ENCODE measurements at places on chromosomes 2 and 18.

GRCh38 chr2:106107509-106108131, 86.5 kb downstream of the UXS1 start:
- peak; percentile 36 for DNase-seq

DNA sequence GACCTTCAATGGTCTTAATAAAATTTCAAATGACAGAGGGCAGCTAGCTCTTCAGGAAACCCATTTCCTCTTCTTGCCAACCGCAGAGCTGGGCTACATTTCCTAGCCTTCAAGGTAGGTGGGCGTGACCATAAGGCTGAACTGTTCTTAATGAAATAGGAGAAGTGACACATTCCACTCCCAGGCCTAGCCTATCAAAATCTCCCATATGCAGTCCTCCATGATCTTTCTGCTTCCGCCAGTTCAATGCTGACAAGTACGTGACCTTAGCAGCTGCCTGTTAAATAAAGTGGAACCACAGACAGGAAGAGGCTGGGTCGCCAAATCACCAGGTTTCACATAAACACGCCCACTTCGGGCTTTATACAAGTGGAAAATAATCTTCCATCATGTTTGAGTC, 13.2 kb downstream of the SERPINE2 start:
- DNase-seq: peak; percentile 50

- no peak for DNase-seq
Observed at GRCh38 chr2:204472375-204472774, 72.9 kb upstream of the PARD3B start.

DNA sequence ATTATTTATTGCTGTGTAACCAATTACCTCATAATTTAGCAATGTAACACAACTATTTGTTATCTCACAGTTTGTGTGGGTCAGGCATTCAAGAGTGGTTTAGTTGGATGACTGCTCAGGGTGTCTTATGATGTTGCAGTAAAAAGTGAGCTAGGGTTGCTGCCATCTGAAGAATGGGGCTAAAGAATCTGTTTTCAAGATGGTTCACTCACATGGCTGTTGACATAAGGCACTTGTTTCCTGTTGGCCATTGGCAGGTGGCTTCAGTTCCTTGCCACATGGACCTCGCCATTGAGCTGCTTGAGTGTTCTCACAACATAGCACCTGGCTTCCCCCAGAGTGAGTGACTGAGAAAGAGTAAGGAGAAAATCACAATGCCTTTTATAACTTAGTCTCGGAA, 123.2 kb downstream of the TMEM17 start:
- no peak for DNase-seq

GRCh38 chr2:13046557-13047165, 329.9 kb downstream of the TRIB2 start:
- no peak for DNase-seq

DNA sequence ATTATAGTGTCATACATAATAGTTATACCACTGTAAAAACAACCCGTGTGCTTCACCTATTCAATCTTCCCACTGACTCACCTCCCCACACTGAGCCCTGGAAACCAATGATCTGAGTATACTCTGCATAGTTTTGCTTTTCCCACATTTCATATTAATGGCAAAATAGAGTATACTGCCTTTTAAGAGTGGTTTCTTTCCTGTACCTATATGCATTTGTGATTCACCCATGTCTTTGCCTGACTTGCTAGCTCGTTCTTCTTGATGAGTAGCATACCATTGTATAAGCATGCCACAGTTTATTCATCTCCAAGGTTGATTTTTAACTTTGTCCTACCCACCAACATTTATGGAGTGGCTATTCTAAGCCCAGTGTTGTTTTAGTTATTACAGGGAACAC, 686.4 kb downstream of the PLCL1 start:
- DNase-seq: no peak

DNA sequence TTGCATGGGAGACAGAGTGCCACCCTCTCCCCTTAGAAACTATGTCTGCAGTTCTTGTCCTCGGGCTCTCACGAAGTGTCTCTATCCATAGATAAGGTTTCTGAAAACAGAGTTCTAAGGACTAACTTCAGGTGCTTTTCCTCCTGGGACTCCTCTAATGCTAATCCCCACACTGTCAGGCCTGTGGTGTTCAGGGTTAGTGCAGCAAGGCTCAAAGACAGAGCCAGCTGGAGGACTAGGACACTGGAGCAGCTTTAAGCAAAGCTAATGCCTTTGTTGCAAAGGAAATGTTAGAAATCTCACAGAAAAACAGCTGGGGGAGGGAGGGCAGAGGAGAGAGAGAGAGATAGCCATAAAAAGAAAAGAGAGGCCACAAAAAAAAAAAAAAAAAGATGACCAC, 824.0 kb upstream of the FSHR start:
- DNase-seq: no peak

- no peak for DNase-seq
Observed at GRCh38 chr2:64698668-64699444, 45.1 kb upstream of the SERTAD2 start.

- DNase-seq: no peak
Observed at GRCh38 chr2:225065882-225066281, 23.6 kb upstream of the DOCK10 start.

DNA sequence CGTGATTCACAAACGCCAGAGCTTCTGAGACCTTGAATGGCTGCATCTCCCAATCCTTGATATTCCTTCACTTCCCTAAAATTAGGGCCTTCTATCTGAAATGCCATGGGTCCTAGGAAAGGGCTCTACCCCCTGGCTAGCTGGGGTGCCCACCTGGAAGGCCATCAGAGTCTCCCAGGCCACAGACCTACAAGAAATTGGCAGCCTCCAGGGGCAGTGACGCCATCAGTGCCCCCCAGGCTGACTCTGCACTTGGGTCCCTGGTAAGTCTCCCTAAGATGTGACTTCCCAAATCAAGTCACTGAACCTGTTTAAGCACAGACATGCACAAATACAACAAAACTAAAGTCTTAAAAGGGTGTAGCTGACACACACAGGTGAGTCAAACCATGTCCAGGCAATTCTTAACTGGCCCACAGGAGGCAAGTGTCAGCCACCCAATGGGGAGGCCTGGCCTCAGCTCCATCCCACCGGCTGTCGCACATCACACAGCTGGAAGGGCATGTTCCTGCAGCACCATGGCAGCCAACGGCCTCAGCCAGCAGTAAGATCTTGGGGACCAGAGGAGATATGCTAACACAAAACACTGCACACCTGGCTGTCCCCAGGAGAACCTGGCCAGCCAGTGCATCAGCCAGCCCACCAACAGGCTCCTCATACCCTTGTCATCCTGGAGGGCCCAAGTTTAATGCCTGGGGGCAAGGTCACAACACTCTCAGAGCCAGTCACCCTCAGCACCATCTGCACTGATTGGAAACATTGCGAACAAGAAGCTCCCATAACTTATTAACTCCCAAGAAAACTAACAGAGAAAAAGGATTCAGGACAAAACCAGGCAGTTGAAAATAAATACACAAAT, 5.2 kb downstream of the PARD6G start:
- DNase-seq: no peak

DNA sequence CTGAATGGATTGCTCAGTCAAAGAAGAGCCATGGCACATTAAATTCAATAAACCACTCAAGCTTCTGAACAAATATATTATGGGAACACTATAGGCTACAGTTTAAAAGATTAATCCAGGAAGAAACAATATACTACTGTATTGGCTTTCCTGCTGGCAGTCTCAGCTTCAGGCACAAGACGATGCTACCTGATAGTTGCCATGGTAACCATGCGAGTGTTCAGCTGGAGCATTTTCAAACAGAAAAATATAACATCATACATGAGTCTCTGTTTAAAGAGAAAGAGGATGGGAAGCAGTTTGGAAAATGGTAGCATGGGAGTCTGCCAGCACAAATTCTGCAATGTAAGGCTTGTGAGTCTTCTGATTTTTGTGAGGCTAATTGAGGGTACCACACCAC, 65.9 kb upstream of the CPO start:
- no peak for DNase-seq

DNA sequence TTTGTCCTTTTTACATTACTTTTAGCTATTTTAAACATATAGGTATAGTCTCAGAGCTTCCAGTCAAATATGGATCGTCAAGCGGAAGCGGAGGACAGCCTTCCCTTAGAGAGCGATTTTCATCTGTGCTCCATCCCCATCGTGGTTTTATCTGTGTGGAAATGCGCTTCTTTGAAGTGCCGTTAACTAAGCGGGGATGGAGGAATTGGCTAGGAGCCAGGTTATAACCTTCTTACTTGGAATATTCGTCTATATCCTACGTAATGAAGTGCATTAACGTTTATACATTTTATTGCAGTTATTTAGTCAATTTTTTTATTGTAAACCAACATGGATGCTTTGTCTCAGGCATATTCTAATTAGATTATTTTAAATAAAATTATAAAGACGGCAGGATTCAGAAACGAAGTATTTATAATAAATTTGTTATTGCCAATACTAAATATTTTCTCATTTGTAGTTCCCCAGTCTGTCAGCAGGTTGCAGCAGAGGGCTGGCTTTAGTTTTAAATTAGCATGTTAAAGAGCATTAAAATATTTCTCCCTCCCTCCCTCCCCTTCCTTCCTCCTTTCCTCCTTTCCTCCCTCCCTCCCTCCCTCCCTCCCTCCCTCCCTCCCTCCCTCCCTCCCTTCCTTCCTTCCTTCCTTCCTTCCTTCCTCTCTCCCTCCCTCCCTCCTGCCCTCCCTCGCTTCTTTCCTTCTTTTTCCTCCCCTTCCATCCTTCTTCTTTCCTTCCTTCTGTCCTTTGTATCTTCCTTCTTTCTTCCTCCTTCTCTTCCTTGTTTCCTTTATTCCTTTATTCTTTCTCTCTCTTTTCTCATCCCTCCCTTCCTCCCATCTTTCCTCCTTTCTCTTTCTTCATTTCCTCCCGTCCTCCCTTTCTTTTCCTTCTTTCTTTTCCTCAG, 80.6 kb upstream of the DOCK10 start:
- peak; percentile 30 for DNase-seq

- no peak for DNase-seq
Observed at GRCh38 chr2:48874282-48874681, 118.8 kb upstream of the LHCGR start.

- DNase-seq: no peak
Observed at GRCh38 chr2:33220533-33220932, 255.9 kb upstream of the RASGRP3 start.

DNA sequence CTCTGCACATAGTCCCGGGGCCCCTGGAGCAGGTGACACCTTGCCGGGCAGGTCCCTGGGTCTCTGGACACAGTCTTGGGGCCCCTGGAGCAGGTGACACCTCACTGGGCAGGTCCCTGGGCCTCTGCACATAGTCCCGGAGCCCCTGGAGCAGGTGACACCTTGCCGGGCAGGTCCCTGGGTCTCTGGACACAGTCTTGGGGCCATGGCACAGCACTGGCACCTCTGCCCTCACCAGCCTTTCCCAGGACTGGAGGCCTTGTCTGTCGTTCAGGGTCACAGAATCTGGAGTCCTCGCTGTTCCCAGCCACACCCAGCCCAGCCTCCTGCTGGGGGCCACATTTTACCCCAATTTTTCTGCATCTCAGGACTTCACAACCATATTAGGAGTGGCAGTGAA, 2.2 kb downstream of the TPO start:
- DNase-seq: no peak

GRCh38 chr2:226698671-226699070, 100.9 kb downstream of the IRS1 start:
- no peak for DNase-seq

- no peak for DNase-seq
Observed at GRCh38 chr2:239263669-239264491, 136.9 kb downstream of the HDAC4 start.

GRCh38 chr2:33681364-33681757, 82.3 kb upstream of the FAM98A start:
- no peak for DNase-seq

DNA sequence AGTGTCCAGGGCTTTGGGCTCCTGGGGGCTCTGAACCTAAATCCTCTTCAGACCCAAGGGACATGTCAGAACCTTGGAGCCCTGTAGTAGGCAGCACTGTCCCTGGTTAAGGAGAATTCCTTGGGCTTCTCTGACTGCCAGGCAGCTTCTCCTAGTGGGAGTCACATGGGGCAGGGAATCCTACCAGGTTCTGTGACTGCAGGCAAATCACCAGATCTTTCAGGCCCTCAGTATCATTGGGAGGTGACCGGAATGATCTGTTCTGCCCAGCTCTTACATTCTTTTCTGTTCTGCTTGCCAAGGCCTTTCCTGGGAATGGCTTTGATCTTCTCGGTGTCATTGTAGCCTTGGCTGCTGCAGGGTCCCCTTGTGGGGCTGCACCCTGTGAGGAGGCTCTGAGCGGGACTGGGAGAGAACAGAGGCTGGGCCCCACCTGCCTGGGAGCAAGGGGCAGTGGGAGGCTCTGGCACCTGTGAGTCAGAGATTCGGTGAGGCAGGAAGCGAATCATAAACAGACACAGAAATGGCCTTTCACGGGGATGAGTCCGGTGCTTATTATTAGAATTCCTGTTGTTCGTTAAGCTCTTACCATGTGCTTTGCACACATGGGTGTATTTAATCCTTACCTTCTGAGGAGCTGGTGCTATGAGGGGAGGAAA, 14.1 kb downstream of the CEP68 start:
- no peak for DNase-seq

DNA sequence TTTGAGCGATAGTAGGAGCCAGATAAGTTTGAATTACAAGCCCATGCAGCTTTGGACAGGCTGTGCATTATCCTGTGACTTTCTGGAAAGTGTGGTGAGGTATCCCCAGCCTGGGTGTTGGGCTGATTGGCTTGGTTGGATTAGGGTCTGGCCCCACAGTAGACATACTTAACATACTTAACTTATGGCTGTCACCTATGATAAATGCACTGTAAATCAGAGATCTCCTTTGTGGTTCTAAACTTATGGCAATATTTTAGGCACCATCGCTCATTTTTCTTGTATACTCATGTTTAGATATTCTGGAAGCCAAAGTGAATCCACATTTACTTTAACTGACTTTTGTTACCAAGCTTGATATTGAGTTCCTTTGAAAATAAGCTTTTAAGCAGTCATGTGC, 54.8 kb downstream of the SPTBN1 start:
- DNase-seq: no peak

- peak; percentile 8 for DNase-seq
Observed at GRCh38 chr2:44360749-44361329, 455 bp downstream of the PREPL start.

DNA sequence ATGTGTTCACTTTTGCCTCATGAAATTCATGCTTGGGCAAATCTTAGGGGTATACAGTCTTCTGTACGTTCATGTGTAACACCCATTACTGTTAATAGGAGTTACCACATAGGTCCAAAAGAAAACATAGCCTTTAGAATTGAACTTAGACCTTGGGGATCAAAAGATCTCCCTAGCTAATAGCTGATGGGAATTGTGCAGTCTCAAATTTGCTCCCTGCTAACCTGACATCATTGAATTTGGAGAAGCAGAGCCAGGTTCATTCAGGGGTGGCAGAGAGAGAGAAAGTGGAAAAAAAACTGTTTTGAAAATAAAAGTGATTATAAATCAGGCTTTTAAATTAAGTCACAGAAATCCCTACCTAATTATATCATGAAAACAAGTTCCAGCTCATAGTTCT, 28.0 kb upstream of the PPP3R1 start:
- no peak for DNase-seq

DNA sequence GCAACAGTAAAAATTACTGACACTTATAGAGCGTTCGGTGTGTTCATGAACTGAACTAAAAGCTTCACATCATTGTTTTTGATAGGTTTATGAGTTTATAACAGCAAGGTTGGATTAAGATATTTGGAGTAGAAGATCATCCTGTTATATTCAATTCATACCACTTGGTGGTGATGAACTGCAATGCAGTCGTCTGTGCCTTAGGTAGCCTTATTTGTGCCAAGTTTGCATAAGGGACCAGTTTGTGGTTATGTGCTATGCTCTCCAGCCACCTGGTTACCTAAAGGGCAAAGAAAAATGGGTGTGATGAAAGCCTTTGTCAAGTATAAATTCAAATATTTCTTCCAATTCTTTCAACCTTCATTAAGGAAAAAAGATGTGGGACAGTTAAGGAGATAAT, 150.9 kb upstream of the KCNH7 start:
- DNase-seq: no peak

GRCh38 chr2:172680436-172681068, 55.1 kb upstream of the RAPGEF4 start:
- no peak for DNase-seq

Data from stimulated activated CD4-positive, alpha-beta T cell treated with anti-CD3 and anti-CD28 coated beads, Interleukin-1b, Interleukin-23, amount 100 ng/mL, for 4 hours (primary cell).